Right hindlimb (tissue), 1 donor: ENCODE measurements at places on chromosomes 3 and 15.

DNA sequence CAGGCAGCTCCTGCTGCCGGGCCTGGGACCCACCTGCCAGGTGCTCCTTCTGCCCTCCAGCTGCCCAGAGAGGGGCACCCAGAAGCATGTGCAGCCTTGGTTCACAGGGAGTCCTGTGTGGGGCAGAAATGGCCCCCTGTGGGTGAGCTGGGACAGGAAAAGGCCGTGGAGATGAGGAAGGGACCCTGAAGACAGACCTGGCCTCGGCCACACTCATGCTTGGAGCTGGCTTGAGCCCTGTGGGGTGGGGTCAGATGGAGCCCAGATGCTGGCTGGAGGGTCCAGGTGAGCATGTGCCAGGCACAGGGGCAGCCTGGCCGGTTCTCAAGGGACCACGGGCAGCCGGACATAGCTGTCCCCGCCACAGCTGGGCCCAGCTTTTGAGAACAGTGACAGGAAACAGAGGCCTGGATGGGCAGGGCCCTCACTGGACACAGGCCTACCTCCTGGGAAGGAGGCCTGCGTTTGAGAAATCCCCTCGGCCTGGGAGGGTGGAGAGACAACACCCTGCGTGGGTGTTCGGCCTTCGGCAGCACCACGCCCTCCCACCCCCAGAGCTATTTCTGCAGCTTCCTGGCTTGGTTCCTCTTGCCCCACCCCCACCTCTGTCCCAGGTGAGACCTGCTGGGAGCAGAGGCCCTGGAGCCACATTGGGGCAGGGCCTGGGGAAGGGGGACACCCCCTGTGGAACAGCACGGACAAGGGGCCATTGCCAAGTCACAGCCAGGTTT, 132.6 kb upstream of the MEF2A start:
- DNase-seq, result peak; percentile 23

GRCh38 chr15:63752979-63753378, 80.8 kb downstream of the HERC1 start:
- DNase-seq, result no peak

DNA sequence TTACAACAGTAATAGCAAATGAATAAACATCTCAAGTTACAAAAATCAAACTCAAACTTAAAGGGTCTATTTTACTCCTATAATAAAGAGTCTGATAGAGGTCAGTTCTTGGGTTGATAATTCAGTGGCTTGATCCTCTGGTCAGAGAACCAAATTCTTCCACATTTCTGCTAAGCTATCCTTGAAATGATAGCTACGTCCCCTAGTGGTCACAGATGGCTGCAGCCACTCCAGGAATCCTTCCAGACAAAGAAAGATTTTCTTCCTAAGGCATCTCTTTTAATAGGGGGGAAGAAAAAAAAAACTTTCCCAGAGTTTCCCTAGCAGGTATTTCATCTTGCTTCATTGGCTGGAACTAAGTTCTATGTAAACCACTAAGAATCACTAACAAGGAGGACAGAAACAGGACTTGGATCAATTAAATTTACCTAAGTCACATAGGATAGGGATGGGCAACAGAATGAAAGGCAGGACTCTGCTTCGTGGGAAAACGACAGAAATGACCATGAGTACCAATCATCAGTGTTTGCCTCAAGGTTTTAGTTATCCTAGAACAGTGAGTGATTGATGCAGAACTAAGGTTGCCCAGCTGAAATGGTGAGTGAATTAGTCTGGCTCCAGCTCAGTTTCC, 160.7 kb downstream of the STAC start:
- no peak for DNase-seq

DNA sequence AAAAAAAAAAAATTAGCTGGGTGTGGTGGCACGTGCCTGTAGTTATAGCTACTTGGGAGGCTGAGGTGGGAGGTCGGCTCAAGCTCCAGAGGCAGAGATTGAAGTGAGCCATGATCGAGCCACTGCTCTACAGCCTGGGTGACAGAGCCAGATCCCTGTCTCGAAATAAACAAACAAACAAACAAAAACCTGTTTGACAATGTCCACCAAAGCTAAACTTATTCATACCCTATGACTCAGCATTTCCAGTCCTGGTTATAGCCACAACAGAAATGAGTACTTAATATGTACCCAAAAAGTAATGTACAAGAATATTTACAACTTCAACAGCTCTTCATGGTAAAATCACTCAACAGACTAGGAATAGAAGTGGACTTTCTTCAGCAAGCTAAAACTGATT, 31.1 kb downstream of the SERP1 start:
- no peak for DNase-seq

DNA sequence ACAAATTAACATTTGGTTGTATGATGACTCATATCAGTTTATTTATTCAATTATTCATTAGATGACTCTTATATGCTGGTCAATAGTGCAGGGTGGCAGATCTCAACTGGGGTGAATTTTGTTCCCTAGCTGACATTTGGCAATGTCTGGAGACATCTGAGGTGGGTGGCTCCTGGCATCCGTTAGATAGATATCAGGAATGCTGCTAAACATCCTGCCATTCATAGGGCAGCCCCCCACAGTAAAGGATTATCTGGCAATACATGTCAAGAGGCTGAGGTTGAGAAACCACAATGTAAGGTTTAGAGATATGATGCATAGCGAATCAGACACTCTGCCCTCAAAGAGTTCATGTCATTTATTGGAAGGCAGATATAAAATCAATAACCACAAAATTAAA, 719.9 kb downstream of the CADM2 start:
- no peak for DNase-seq

DNA sequence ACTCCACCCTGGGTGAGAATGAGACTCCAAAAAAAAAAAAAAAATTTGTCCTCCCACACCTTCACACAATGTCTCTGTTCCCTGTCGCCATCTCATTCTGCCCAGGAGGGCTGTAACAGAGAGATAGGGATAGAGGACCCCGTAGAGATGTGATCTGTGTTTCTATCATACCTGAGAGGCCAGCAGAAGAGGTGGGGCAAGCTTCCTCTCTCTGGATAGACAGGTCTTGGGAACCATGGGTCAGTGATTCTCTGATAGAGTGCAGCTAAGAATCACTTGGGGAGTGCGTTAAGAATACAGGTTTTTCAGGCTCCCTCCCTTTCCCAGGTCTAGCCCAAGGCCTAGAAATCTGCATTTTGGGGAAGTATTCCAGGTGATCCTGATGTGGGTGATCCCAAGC, 8.3 kb downstream of the CA12 start:
- DNase-seq, result no peak

DNA sequence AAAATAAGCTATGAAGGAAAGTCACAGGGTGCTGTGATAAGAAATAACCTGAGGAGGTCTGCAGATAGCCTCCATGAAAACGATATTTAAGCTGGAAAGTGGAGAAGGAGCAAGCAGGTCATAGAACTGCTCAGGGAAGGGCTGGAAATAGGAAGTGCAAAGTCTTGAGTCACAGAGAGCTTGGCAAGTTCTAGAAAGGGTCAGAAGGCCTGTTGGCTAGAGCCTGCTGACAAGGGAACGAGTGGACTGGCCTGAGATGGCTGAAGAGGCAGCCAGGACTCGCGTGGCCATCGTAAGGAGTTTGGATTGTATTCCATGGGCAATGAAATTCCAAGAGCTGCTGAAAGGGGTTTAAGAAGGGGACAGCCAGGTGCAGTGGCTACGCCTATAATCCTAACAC, 64.7 kb upstream of the IL12A start:
- no peak for DNase-seq

DNA sequence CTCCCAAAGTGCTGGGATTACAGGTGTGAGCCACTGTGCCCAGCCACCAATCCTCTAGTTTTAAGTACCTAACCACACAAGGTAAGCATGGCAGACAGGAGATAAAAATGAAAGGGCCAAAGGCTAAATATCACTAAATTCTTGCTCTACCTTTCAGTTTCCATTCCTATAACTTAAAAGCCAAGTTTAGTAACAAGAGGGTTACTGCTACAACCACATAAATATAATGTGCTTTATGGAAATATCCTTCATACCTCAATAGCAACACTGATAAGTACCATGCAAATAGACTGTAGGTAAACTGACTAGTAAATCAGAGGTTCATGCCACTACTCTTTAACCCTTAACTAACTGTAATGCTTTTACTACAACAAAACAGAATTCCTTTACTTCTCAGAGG, 38.7 kb upstream of the MUC13 start:
- no peak for DNase-seq

DNA sequence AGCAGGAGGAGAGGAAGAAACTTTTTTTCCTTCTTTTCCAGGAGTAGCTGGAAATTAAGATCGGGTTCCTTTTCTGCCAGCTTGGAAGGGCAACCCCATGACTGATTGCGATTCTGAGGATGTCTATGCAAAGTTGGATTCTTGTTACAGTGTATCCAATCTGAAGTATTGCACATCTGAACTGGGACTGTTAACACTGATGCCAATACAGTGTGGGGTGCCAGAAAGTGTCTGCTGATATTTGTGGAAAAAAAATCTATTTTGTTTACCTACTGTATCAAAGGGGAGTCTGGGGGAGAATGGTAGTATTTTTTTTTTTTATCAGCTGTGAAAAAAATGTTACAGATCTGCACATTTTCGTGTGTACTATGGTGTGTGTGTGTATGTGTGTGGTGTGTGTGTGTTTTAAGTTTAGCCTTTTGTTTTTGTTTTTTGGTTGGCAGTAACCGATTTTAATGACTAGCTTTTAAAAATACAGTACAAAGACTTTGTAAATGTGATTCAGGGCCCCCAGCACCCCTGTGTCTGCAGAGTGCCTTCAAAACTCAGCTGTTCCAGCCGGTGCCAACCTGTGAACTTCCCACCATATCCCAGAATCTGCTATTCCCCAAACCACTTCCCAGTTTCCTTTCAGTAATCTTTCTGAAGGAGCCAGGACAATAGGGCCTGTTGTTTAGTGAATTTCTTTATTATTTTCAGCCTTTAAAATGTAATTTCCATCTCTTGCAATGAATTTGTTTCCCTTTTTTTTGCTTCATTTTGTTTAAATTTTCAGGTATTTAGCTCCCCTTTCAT, 1.9 kb downstream of the RAP2B start:
- peak; percentile 30 for DNase-seq

- no peak for DNase-seq
These were observed 23.3 kb upstream of the FSTL1 start for GRCh38 chr3:120473896-120474675.

GRCh38 chr3:11033871-11034270, 41.3 kb downstream of the SLC6A1 start:
- no peak for DNase-seq

DNA sequence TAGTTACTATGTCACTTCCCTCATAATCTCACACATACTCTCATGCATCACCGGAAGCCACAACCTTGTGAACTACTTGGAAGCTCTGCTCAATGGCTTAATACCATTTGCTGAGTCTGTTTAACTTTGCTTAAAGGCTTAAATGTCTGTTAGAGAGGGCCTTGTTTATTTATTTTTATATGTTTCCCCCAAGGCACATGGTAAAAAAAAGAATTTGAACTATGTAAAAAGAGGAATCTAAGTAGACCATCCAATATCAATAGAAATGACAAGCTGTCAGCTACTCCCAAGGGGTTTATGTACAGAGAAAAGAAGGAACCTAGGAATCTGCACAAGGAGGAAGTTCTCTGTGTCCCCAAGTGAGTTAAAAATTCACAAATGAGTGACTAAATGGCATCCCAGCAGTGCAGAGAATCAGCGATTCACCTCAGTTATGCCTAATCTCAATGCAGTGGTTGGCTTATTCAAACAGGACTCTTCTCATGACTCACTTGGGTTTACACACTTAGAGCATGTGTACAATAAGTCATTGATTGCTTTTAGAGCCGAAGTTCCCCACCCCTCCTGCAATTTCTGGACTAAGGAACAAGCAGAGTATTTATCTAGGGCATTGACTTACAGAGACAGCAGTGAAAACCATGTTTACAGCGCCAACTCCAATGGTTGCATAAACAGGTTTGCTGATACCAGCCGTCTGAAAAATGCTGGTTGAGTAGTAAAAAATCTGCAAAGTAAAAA, 24.4 kb downstream of the SLC2A2 start:
- DNase-seq, result no peak

DNA sequence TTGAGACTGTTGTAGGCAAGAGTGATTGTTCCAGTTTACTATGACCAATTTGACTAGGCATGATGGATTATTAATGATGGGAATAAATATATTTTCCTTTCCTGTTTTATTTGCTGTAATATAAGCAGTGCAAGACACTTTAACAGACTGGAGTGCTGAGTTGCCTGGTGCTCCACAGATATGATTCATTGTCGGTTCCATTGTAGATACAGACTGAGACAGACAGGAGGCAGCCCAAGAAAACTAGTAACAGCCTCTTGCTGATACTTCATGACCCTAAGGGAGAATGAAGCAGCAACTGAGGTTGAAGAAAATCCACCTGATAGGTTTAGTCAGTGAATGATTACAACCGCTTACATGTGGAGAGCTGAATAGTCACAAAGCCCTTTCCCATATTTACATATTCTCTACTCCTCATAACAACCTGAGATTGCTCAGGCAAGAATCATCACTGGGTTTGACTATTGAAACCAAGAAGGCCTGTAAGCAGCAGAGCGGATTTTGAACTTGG, 235.1 kb upstream of the TPRG1 start:
- DNase-seq, result no peak

- DNase-seq, result no peak
These were observed 32.2 kb downstream of the SLC41A3 start for GRCh38 chr3:126051741-126052140.

DNA sequence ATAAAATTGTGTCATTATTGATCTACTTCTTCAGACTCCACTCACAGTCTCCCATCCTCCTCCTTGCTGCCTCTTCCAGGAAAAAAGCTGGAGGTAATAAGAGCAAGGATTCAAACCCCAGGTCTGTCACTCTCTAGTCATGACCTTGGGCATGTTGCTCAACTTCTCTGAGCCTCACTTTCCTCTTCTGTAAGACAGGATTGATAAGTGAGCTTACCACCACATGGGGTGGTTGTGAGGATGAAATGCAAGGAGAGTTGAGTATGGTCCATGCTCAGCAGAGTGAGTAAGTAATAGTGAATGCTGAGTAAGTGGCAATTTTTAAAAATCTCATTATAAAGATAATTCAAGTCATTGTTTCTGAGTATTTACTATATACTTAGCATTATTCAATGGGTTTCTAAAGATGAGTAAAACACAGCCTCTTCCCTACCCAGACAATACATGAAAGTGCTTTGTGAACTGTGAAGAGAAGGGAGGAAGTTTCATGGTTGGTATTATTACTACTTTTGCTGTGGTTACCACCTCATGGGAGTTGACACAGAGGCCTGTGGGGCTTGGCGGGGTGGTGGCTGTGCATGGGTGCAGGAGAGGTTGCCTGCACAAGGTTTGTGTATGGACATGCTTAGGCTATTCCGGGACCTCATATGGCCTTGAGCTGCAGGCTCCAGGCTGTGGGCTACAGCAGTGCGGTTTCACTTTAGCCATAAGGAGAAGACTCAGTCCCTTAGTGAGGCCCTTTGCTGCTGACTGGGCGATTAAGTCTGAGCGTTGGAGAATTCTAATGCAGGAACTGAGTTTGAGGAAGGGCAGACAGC, 30.0 kb downstream of the SLC6A11 start:
- no peak for DNase-seq

- no peak for DNase-seq
These were observed 4.2 kb upstream of the CCR2 start for GRCh38 chr3:46349484-46350261.

DNA sequence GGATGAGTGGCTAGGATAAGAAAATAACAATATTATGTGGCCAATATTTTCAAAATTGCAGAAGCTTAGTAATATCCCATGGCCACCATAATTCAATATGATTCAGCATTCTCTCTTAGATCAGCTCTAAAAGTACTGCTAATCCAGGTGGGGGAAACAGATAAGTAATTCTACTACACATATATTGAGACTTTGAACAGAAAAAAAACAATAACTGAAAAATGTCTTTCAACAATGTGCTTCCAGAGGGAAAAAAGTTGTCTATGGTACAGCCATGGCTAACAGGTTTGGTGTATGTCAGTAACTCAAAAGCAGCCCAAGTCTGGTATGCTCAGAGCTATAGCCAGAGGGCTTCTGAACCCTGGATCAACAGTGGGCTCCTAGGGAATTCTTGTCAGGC, 42.4 kb upstream of the PPIB start:
- DNase-seq, result no peak
